ENCODE measurements at places on chromosomes 6 and 20.

GRCh38 chr20:31670371-31671228, 32.9 kb downstream of the COX4I2 start:
- DNase-seq, result no peak

DNA sequence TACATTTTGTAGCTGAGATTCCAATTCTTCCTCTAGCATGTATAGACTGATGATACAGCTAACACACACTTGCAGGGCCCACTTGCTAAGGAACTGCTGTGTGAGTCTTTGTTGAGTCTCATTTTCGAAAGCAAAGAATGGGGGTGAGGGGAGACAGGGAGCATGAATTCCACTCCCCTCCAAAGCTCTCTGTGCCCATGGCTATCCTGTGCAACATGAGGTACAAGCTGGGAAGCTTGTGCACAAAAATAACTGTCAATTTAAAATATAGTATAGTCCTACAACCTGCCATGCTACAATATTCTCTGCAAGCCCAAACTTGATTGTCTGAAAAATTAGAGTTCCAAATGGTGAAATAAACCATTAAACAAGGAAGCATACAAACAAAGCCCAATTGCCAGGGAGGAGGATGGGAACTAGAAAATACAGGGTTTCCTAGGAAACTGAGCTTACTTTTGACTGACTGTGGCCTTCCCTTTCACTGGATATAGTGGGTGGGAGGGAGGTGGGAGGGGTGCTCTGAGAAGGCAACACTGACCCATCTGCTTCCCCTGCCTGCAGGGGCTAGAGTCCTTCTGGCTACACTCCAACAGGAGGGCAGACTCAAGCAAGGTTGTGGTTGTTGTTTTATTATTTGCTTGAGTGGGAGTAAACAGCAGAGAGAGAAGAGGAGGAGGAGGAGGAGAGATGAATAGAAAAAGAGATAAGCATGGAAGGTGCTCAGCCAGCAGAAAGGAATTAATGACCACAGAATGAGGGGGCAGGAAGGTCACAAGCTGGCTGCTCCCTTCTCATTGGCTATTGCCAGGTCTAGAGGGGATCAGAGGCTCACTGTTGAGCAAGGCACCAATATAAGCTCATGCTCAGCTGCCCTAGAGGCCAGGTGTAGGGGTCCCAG, 84.6 kb downstream of the FYN start:
- DNase-seq, result no peak

DNA sequence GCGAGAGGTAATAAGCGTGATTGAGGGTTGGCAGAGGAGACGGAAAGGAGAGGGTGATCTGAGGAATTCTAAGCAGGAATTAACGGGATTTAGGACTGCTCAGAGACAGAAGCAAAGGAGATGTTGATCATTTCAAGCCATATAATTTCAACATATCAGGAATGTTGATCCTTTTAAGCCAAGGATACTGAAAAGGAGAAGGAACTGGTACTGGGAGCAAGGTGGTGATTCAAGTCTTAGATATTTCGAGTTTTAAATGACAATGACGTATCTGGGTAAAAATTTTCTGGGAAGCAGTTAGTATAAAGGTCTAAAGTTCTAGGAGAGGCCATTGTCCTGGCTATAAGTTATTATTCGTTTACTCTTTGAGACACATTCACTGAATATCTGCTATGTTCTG, 91.3 kb upstream of the OGFRL1 start:
- no peak for DNase-seq

- DNase-seq, result no peak
Measured at GRCh38 chr6:106959985-106960384, 14.5 kb downstream of the CD24 start.

GRCh38 chr20:38084425-38084951, 50.9 kb downstream of the RPRD1B start:
- DNase-seq, result no peak

DNA sequence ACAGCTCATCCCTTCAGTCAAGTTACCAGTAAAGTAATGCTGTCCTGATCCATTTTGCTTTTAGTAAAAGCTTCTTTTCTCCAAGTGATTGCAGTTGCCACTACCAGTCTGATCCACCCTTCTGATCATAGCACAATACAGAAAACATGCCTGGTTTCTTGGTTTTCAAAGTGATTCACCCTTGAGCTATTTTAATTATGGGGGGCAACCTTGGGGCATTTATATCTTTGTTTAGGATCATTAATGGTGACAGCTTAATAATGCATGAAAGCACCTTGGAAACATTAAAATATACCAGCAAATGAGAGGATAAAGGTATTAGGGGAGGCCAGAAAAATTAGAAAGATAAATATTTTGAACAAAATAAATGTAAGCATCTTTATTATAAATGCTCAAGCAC, 38.4 kb downstream of the LRRC1 start:
- DNase-seq, result no peak

DNA sequence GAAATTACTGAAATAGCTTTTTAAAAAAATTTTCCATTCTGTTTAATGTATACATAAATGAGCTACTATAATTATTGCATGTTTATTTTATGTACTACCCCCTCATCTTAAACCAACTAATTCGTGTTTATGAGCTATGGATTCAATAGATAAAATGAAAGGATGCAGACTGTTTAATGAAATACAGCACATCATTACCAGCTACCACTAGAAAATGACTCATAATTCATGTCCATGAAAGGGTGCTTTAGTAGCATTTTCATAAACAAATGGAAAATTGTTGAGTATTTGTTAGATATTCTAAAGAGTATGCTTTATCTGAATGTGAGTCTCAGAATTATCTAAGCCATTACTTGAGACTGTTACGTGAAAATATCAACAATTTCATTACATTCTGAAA, 1590.1 kb downstream of the HACE1 start:
- DNase-seq, result no peak

DNA sequence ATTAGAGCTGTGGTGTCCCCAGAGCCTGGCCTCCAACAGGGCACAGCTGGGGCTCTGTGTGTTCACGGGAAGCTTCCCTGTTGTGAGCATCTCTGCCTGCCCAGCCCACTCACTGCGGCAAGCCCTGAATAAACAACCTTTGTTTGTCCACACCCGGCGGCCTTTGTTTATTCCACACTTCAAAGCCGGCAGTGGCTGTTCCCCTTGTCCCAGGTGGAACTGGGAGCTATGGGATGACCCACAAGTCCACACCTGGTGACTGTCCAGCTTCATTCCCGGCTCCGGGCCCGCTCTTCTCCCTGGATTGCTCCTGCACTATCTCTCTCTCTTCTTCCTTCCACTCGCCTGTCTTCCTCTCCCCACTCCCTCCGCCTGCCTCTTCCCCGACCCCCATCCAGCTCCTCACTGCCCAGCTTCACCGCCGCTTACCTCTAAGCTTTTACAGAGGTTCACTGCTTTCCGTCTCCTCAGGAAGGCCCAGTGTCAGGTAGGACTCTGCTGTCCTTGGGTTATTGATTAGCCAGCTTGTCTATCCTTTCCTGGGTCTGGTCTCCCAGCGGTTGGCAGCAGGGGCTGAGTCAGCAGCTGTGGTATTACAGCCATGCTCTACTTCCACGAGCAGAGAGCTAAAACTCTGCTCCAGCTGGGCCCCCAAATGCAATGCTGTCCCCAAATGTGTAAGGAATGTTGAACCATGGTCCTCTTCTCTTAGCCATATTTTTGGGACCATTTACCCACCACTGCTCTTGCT, 17.8 kb downstream of the DACT2 start:
- DNase-seq, result no peak

DNA sequence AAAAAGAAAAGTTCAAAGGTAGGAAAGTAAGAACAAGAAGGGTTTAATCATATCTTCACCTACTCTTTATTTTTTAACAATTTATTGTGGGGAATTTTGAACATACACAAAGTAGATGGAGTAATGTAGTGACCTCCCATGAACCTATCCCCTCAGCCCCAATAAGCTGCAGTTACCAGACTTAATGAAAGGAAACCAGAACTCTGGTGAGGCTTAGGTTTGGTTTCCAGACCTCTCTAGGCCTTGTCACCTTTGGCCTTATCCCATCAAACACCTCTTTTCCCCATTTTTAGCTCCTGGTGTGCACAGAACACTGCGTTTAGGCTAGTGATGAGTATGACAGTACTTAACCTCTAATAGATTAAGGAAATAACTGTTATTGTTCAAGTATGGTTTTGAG, 42.0 kb downstream of the CBFA2T2 start:
- no peak for DNase-seq

DNA sequence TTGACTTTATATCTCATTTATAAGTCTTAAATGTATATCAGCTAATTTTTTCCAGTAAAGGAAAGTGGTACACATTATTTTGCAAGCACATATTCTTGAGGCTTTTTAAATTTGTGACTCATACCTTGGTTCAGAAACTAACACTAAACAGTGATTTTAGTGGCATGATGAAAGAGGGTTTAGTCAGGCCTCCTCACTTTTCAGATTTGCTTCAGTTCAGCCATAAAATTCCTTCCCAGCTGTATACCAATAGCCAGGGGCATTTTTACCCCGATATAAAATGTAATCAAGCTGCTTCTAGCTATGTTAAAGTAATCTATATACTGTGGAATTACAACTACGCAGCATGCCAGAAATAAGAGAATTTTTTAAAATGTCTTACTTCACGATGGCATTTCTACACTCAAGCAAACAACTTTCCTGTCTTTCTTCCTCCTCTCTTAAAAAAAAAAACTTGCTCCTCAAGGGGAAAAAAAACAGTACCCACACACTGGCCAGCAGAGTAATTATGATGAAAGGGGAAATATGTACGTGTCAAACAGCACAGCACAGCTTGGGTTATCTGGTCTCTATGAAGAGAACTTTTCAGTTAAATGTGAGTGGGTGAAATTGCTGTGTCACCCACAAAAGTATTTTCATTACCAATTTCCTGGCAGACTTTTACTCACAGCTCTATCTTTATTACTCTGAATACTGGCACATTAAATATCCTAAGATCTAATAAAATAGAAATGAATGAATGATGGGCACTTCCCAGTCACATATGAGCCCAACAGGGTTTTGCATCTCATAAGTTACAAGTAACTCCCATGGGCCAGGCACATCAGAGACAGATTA, 244.8 kb upstream of the TENT5A start:
- no peak for DNase-seq

- no peak for DNase-seq
Measured at GRCh38 chr6:85431271-85431670, 18.6 kb upstream of the NT5E start.

GRCh38 chr6:21777846-21778245, 184.3 kb downstream of the SOX4 start:
- no peak for DNase-seq

- no peak for DNase-seq
Measured at GRCh38 chr6:77173472-77174074, 289.7 kb downstream of the HTR1B start.

DNA sequence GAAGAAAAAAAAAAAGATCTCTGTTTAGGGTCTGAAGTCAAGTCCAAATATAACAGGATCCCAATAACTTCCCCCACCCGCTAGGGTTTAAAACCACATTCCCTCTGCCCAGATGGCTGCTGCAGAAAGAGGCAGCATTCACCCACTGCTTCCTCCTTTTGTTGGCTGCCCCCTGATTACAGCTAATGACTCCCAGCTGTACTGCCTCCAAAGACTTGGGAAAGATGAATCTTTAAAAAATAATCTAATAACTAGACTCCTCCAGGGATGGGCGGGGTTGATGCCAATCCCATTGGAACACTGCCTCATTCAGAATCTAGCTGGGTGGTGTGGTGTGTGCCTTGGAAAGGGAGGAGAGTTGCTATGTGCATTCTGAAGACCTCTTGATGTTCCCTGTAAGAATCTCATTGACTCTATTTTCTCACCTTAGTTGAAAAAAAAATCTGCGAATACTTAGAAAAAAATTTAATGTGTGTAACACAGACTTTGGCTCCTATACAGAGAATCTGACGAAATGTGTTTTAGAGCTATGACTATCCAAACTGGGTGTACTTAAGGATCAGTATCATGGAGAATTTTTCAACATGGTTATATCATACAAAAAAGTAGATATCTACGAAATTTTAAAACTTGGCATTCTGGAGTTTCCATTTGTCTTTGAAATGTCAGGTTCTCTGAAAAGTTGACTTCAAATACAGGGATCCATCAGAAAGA, 174.0 kb downstream of the RNF144B start:
- DNase-seq, result no peak

- DNase-seq, result no peak
Measured at GRCh38 chr6:162124710-162125435, 602.7 kb downstream of the PRKN start.

- no peak for DNase-seq
Measured at GRCh38 chr6:23663096-23663495, 462.9 kb upstream of the NRSN1 start.

GRCh38 chr20:47723322-47723721, 62.0 kb downstream of the SULF2 start:
- no peak for DNase-seq

Measured in stimulated activated CD8-positive, alpha-beta memory T cell treated with anti-CD3 and anti-CD28 coated beads, Interleukin-15, amount 100 ng/mL, for 1 hour (primary cell).